NCI-H1436 treated with DMSO at 0.1 percent for 48 hours (cell line): ENCODE measurements at places on chromosomes 1 and 21.

DNA sequence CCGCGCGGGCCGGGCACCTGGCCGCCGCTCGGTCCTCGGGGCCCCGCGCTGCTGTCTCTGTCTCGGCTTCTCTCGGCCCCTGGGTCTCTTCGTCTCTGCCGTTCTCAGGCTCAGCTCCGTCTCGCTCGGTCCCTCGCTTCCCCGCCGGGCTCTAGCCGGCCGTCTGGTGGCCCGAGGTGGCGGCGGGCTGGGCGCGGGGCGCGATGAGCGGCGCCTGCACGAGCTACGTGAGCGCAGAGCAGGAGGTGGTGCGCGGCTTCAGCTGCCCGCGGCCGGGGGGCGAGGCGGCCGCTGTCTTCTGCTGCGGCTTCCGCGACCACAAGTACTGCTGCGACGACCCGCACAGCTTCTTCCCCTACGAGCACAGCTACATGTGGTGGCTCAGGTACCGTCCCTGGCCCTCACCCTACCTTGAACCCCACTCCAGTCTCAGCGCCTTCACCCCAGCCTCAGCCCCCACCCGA is 355 bp downstream of the SHISAL2A start:
- no peak for DNase-seq

DNA sequence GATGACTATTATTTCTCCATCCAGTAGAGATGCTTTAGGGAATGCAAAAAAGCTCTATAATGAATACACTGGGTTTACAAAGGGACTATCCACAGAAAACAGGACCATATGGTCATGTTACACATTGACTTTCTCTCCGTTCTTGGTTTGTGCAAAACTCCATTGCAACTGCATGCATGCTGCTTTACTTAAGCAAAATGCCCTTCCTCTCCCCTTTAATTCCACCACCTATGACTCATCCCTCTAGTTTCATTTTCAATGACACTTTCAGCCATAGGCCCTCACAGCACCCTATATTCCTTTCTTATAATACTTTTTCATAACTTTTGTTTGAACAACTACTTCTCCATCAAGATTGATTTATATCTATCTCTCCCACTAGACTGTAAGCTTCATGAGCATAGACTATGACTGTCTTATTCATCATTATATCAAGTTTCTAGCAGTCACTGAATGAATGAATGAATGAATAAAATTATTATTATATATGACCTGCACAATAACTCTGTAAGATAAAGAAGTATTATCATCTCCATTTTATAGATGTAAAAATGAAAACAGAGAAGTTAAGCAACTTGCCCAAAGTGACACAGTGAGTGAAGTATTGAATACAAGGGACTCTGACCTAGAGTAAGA is 248.9 kb downstream of the PLPP3 start:
- DNase-seq: no peak

DNA sequence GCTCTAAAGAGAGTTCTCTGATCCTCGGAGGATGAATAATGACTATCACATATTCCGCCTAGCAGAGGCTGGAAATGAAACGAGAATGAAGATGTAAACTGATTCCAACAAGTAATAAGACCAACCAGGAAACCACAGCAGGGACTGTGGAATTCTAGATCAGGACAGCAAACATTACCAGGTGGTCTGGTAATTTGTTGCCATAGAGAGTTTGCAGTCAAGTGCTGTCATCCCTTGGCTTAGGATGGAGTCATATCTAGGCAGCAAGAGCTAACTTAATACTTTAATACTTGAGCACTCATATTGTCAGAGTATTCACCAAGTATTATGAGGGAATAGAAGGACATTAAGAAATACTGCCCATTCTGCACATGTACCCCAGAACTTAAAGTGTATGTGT is 45.1 kb upstream of the MUTYH start:
- no peak for DNase-seq

DNA sequence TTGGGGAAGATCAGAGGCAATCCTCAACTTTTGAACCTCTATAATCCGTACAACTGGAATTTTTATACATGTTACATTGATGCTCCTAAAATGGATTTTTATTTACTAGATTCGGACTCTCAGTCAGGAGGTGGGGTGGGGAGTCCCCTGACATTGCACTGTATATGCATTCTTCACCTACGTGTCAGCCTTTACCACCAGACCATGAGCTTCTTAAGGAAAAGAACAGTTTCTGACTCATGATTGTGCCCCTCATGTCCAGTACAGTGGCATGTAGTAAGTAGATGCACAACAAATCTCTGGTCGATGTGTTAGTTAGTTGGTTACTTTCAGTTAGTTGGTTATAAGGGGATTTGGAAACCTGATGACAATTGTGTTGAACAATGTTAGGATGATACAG is 15.4 kb downstream of the LPAR3 start:
- no peak for DNase-seq

- no peak for DNase-seq
Measured at GRCh38 chr1:161737625-161738024, 12.0 kb upstream of the DUSP12 start.

GRCh38 chr1:78678324-78678723 is 28.7 kb downstream of the IFI44 start:
- no peak for DNase-seq

DNA sequence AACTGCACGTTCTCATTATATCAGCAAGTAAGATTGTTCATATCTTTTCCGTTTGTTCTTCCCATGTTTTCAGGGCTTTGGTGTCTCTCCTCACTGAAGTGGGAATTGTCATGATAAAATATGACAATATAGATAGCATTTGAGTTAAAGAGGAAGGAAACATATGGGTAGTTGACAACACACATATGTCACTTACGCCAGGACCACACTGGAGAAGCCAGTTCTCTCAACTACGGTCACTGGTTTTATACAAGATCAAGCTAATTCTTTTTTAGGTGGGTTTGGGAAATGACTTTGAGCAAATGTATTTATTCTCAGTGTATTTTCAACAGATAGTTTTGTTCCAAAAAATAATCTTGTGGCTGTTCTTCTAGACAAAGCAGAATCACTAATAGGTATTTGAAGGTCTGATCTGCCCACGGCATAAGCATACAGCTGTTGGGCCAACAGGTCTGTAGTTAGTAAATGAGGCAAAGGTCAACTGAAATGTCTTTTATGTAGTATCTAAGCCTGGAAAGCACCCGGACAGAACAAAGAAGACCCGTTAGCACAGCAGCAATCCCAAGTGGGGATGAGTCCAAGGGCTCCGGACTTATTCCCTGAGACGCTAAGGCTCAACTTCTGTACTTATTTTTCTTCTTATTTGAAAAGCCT is 433.6 kb upstream of the ZP4 start:
- DNase-seq: no peak

- DNase-seq: no peak
Measured at GRCh38 chr1:171213559-171214454, 28.7 kb downstream of the FMO2 start.

- DNase-seq: no peak
Measured at GRCh38 chr1:209710093-209710492, 5.4 kb downstream of the HSD11B1 start.

DNA sequence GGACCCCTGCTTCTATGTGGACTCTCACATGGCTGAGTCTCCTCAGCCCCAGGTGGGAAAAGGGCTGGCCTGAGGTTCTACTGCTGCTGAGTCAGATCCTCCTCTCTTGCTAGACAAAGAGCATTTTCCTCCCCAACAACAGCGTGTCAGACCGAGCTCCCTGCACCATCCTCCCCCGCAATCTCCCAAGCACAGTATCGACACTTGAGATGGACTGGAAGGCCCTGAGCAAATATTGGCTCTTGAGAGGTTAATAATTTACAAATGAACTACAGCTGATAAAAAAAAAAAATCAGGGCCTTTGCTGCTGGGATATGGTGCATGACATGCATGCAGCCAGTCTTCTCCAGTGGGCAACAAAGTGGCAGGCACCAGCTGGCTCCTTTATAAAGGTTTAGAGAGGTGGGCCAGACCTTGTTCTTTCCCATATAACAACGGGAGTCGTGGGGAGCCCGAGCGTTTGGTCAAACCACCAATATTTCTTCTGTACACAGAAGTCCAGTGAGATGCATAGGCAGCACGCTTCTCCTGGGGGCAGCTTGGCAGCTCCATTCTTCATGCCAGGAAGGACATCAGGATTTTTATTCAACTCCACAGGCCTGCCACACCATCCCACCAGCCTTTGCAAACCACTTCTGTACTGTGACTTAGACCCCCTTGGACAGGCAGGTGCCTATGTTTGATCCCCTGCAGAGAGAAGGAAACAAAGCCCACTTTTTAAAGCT is 55.4 kb upstream of the CAMK1G start:
- no peak for DNase-seq

GRCh38 chr1:183131166-183131565 is 54.9 kb upstream of the LAMC2 start:
- DNase-seq: no peak

- no peak for DNase-seq
Measured at GRCh38 chr1:162357681-162358266, 18.9 kb downstream of the SPATA46 start.

- DNase-seq: no peak
Measured at GRCh38 chr1:7565099-7565750, 205.9 kb upstream of the VAMP3 start.

GRCh38 chr21:39088831-39089380 is 94.3 kb downstream of the PSMG1 start:
- DNase-seq: no peak

DNA sequence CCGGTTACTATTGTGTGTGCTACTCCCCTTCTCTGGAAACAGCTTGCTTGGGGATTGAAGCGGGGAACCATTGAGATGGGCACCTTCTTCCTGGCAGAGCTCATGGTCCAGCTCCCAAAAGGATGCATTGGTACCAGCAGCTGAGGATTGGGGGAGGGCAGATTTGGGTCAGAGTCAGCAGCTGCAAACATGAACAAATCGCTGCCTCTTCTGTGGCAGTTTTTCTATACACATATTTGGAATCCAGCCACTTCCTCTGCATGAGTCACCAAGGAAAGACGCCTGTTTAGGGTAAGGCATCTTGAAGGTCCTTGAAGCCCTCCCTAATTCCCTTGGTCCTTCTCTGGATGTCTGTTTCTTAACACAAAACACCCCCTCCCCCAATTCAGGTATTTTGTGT is 104.7 kb downstream of the DAB1 start:
- no peak for DNase-seq

DNA sequence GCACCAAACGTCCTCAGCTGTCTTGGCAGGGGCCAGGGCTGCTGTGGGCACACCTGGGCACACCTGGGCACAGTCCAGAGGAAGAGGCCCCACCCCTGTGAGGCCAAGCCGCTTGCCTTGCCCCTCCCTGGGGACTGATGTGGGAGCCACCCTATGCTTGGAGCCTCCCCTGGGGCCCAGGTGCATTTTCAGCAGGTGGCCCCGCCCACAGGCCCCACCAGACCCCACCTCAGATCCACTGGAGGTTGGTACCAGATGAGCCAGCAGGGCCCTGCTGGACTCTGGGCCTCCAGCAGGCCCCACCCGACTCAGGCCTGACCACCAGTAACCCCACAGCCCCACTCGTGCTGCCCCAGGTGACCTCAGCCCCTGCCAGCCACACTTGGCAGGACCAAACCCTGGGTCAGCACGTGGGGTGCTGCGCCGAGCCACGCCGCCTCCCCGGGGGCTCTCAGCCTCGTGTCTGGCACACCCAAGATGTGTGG is 8.8 kb downstream of the SLC19A1 start:
- DNase-seq: no peak

DNA sequence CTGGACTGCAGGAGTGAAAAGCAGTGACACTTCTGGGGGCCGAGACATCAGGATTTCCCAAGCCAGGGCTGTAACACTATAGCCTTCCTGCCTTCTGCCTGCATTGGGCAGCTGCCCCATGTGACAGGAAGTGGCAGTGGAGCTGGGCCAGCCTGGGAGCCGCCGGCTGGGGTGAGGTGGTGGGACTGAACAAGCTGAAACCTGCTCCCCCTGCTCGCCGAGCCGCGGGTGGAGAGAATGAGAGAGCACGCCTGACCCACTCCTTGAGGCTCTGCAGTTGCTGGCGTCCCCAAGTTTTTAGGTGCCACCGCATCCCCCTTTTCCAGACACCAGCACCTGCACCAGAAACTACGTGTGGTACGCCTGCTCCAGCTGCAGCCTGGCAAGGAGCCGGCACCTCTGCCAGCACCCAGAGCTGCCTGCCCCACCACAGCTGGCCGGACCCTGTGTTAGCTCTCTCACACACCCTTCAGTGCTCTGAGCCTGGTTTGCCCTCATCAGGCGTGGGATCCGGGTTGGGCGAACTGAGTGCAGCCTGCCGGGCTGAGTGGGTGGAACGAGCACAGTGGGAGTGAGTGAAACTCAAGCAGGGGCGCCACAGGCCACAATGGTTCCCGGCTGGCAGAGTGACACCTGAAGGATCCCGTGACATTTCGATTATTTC is 119.4 kb downstream of the AKT3 start:
- DNase-seq: no peak

- no peak for DNase-seq
Measured at GRCh38 chr1:48831120-48831978, 54.7 kb upstream of the BEND5 start.

GRCh38 chr1:24490101-24490781 is 12.4 kb upstream of the RCAN3 start:
- DNase-seq: no peak

- peak; percentile 31 for DNase-seq
Measured at GRCh38 chr1:48776393-48777218, at the start of gene BEND5. TSS of gene BEND5 (minus strand) at chr1:48776891. CDS start at chr1:48776831, 60 bp downstream.

DNA sequence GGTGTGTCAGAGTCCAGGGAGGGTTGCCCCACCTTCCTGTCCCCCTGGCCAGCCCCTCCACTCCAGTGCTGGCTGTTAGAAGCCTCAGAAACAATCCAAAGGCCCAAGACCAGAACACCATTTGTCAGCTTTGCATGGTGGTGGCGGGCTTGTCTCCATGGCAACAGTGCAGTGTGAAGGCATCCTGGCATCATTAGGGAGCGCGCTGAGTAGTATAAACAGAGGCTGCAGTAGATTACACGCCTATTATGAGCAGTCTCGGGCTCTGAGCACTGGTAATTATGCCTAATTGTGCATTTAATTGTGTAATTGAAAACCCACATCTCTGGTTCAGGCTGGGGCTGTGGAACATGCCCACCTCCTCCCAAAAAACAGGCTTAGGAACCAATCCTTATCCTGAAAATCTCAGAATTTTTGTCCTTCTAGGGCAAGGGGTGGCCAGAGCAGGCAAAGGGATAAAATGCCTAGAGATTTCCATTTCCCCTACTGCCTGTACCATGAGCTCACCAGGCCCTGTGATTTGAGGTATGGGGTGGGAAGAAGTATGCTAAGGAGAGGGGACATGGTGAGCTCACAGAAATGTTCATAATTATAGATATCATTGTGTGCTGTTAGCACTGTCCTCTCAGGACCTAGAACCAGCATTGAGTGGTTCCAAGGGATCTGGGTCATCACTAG is 11.7 kb downstream of the NKAIN1 start:
- no peak for DNase-seq

DNA sequence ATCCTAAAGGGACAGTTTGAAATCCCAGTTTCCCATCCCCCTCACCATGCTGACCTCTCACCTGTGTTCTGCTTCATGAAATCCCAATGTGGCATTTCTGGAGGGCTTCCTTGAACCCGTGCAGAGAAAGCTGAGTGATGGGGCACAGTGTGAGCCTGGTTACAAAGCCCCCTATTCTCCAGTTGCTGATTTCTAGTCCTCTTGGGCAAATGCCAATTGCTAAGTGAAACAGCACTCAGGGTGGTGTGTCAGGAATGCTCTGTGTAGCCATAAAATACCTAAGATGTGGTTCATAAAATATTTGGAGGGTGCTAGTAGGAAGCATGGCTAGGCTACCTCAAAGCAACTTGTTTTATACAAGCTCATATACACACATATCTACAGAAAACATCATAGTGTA is 32.0 kb downstream of the SUSD4 start:
- no peak for DNase-seq
